ENCODE measurements at places on chromosomes 16 and 17.

GRCh38 chr17:77909236-77909635 is 49.3 kb upstream of the TNRC6C start:
- DNase-seq, result no peak

- no peak for DNase-seq
Measured at GRCh38 chr16:71473891-71474290, 11.8 kb upstream of the ZNF23 start.

GRCh38 chr17:57269598-57270255 is 13.4 kb downstream of the MSI2 start:
- DNase-seq, result no peak

- DNase-seq, result no peak
Measured at GRCh38 chr17:31051506-31051905, 43.3 kb upstream of the NF1 start.

DNA sequence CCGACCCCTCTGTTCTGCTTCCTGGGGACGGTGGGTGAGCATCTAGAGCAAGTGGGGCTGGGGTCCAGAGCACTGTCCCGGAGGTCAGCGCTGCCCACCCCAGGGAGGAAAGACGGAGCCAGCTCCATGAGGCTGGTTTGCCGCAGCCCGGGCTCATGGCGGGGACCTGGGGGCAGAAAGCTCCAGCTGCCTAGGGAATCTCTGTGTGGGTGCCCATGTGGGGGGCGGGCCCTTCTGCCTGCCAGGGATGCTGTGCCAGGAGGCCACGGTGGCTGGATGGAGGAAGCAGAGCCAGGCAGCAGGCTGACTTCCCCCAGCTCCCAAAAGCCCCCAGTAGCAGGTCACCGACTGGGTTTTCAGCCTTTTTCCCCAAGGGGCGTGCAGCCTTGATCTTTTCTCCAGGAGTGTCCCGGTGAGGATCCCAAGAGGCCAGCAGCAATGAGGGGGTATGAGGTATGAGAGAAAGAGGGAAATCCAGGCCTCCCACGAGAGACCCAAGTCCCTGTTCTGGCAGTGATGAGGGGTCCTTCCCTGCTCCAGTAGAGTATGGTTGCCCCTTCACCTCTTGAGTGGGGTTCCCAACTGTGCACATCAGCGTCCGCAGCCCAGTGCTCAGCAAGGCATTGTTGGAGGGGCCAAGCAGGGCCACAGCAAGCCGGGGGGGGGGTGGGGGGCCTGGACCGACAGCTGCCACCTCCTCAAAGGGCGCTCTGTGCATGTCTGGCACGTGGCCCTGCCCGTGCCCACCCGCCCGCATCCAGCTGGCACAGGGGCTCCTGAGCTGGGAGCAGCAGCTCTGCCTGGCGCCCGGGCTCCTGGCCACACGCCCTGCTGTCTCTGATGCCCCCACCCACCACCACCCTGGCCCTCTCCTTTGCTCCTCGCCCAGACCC is 15.6 kb upstream of the BCAR1 start:
- DNase-seq, result peak; percentile 81

GRCh38 chr16:23679274-23679985 is 741 bp downstream of the PLK1 start:
- no peak for DNase-seq

DNA sequence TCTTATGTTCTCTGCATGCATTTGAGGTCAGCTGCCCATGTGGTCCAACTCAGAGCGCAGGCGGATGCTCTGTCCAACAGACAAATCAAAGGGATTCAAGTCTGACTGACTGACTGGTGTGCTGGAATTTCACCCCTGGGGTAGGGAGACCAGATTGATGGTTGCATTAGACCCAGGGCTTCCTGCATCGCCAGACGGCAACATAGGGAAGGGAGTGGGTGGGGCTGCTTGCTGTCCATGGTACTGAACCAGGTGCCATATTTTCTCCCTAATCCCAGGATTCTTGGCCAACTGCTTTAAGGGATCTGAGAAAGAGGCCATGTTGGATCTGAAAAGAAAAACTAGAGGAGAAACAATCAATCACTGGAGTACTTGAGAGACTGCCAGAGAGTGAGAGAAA is 332.0 kb downstream of the XYLT1 start:
- DNase-seq, result no peak

- DNase-seq, result no peak
Measured at GRCh38 chr17:44033861-44034408, 19.2 kb upstream of the TMEM101 start.

GRCh38 chr16:63283721-63284120 is 1247.5 kb upstream of the CDH8 start:
- DNase-seq, result no peak

Data from hippocampal formation (tissue), 2 donors.